ENCODE measurements at places on chromosomes 6 and 20.

GRCh38 chr20:61055180-61056010 lies 196.7 kb upstream of the CDH4 start:
- peak; percentile 5 for DNase-seq

DNA sequence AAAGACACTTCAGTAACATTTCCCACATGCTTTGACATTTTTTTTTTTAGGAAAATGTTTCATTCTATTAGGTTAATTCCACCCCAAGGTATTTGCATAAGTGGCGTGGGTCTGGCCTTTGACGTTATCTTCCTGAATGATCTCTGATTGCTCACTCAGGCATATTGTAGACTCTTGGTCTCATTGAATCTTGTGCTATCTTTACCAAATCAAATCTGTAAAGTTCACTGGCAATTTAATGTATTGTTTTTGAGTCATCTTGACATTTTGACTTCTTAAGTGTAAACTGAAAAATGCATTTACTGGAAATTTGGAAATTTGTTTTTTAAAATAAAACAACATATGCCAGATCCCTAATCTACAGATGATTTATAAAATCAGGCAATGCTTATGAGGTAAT lies 16.0 kb upstream of the VIP start:
- DNase-seq, result no peak

- no peak for DNase-seq
Measured at GRCh38 chr6:154209555-154209954, 147.0 kb downstream of the IPCEF1 start.

DNA sequence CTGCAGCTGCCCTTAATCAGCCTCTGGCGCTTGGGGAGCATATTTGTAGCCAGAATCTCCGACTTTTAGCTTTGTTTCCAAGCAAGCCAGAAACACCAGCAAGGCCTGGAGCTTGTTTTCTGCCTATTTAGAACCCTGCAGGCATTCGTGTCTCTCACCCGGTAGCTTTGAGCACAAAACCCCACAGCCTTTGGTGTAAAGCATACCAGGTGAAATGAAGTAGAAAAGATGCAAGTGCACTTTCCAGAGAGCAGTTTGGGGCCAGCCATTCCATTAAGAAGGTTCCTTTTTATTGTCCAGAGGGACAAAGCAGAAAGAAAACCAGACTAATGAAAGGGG lies 736 bp downstream of the FAM217B start:
- no peak for DNase-seq

- no peak for DNase-seq
Measured at GRCh38 chr6:112204350-112204706, 50.0 kb downstream of the LAMA4 start.

DNA sequence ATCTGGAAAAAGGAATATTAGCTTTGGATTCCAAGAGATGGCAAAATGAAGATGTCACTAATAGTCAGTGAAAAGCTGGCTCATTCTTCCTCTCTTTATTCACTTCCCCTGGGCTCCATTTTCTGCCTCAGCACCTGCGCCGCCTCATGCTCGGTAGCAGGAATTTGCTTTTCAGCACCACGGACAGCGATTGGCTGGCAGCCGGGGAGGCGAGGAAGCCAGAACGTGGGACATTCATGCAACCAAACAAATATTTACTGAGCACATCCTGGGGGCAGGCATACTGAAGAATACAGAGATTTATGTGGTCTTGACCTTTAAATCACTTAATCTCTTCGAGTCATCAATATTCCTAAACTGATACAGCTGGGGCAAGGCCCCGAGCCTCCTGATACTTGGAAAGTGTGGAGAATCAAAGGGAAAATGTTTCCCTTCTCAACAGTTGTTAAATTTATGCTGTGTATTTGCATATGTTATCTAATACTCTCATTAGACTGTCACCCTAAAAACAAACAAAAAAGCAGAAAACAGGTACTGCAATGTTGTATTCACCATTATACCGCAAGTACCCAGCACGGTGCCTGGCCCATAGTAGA lies 12.1 kb upstream of the PDYN start:
- DNase-seq, result no peak

GRCh38 chr6:2766767-2767656 lies 1.8 kb downstream of the WRNIP1 start:
- DNase-seq, result peak; percentile 37

- no peak for DNase-seq
Measured at GRCh38 chr6:17281100-17281496, at the start of gene RBM24. TSS of gene RBM24 (plus strand) at chr6:17281361. CDS start at chr6:17281582, 221 bp downstream.

GRCh38 chr6:92648364-92649086 lies 770.8 kb downstream of the EPHA7 start:
- DNase-seq, result no peak
